ENCODE measurements at places on chromosomes 7 and 10. TPM values are rescaled to one million over a fixed set of nuclear protein-coding genes. Genes with fewer than 3 reads are reported as not detected.

DNA sequence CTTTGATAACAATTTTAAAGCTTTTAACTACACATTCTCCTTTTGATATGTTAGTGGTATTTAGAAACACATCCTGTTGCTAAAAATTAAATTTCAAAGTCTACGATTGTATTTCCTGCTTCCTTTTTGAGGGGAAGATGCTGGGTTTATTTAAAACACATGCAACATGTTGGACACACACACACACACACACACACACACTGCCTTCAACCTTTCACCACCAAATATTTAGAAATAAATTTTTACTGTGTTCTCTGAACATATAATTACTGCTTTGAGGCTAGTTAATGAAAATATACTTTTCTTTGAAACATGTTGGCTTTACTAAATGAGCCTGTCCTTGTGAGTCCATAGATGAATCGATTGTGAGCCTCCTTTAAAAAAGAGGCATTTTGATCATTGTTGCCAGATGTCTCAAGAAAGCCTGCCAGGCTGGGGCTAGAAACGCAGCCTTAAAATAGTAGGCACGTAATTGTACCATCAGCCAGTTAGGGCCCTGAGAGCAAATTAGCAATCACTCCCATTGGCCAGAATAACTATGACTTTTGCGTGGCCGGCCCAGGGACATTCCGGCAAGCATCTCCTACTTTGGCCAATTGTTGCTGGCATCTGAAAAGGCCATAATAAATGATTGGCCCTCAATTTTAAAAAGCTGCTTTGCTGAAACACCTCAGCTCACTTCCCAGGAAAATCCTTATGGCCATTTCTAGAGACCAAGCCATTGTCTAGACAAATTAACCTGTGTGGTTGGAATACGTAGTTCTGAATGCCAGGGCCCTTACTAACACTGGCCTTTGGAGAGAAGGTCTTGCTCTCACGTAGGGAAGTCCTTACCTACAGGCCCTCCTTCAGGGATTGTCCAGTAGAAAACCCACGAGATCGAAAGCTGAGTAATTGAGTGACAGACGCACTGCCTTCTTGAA is 9.9 kb upstream of the TEX36 start:
- DNase-seq, result no peak

GRCh38 chr7:111026343-111026742 is 64.6 kb upstream of the LRRN3 start:
- no peak for DNase-seq

SPDYE1 gene
- total RNA-seq, result not detected

DNA sequence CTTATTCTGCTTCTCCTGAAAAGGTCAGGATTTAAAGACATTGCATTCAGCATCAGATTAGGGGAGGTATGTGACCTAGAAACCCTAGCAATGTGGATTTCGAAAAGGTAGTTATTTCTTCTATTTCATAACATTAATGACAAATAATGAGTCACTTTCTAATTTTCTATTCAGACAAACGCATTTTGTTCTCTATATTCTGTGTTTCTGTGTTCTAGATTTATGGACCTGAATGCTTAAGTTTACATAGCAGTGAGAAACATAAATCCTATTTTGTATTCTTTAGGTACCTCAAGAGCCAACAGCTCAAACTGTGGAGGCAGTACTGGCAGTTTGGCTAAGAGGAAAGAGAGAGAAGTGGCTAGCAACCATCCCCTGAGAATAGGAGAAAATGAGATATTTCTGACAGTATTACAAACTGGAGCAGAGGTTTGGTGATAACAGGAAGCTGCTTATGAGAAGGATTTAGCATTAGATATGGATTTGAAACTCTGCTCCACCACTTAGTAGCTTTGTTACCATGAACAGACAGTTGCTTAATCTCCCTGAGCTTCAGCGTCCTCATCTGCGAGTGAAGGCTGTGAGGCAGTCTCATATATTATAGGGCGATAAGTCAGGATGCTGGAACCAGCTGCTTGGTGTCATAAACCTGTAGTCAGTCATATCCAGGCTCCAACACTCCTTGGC is 28.2 kb downstream of the CDK14 start:
- DNase-seq, result no peak

PROSER2 gene
- total RNA-seq, result 1.5 TPM

ACTA2 gene
- 773 TPM for total RNA-seq

DNA sequence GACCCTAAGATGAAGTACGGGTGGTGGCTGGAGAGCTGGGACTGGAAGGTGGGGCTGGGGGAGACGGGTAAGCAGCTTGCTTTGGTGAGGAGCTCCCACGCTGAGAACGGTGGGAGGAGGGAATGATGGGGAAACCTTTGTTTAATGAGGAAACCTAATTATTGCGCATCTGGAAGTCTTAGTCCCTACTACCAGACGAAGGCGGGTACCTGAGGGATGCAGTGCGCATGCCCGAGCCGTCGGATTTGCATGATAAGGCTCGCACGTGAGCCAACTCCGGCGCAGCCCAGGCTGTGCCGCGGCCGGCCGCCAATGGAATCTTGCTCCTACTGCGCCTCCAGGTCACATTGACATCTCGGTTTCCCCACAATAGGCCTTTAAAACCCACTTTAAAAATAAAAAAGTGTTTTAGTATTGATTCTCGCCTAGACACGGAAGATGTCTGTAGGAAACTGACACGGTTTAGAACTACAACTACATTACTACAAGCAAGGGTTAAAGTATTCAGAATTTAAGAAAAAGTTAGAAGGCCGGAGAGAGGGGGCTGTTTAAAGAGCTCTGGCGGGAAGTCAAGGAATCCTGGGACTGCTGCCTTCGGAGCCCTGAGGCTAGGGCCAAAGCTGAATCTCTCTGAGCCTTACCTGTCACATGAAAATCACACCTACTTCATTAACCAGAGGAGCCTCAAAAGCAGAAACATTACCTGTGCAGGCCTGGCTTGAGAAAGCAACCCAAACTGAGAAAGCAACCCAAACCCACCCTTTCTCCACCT is 12.1 kb upstream of the DLX6 start:
- DNase-seq, result no peak

DNA sequence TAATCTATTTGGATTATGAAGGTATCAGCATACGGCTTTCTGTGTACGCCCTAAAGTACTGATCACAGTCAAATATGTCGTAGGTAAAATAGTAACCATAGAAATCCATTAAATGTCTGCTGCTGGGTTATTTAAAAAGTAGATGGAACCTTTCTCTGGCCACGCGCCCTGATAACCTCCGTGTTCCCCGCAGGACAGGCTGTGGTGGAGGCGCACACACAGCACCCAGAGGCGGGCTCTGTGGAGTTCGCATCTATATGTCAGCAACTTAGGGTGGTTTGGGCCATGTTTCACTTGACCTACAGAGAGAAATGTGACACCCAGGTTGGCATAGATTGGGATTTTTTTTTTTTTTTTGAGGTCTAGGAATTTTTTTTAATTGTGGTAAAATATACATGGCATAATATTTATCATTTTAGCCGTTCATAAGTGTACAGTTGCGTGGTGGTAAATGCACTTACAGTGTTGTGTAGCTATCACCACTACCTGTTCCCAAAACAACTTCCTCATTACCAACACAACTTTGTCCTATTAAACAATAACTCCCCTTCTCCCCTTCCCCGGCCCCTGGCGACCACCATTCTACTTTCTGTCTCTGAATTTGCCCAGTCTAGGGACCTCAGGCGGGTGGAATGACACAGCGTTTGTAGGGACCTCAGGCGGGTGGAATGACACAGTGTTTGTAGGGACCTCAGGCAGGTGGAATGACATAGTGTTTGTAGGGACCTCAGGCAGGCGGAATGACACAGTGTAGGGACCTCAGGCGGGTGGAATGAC is 15.4 kb downstream of the PPP2R2D start:
- no peak for DNase-seq

- DNase-seq, result no peak
These were observed 627 bp upstream of the SSMEM1 start for GRCh38 chr7:130207033-130207432.

NRAP gene
- total RNA-seq, result 266 TPM

- no peak for DNase-seq
These were observed 969.9 kb downstream of the KCNMA1 start for GRCh38 chr10:76667408-76668370.

DNA sequence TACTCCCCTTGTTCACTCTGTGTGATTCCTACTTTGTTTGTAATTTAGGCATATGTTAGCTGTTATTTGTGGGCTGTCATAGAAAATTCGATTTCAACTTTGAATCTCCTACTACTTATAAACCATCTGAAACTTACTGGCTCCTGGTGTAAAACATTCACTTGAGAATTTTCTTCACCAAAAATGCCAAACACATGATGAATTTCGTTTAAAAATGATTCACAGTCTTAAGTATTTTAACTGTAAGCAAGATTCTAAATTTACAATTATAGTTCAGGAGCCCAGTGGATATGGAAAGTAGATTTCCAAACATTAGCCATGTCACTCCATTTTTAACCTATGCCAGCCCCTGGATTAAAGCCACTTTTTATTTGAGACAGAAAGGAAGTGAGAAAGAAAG is 3.1 kb downstream of the CPED1 start:
- DNase-seq, result no peak

- DNase-seq, result no peak
These were observed 3.9 kb downstream of the HIP1 start for GRCh38 chr7:75734586-75735458.

GRCh38 chr7:116802144-116802745 is 60.1 kb upstream of the CAPZA2 start:
- DNase-seq, result no peak

DNA sequence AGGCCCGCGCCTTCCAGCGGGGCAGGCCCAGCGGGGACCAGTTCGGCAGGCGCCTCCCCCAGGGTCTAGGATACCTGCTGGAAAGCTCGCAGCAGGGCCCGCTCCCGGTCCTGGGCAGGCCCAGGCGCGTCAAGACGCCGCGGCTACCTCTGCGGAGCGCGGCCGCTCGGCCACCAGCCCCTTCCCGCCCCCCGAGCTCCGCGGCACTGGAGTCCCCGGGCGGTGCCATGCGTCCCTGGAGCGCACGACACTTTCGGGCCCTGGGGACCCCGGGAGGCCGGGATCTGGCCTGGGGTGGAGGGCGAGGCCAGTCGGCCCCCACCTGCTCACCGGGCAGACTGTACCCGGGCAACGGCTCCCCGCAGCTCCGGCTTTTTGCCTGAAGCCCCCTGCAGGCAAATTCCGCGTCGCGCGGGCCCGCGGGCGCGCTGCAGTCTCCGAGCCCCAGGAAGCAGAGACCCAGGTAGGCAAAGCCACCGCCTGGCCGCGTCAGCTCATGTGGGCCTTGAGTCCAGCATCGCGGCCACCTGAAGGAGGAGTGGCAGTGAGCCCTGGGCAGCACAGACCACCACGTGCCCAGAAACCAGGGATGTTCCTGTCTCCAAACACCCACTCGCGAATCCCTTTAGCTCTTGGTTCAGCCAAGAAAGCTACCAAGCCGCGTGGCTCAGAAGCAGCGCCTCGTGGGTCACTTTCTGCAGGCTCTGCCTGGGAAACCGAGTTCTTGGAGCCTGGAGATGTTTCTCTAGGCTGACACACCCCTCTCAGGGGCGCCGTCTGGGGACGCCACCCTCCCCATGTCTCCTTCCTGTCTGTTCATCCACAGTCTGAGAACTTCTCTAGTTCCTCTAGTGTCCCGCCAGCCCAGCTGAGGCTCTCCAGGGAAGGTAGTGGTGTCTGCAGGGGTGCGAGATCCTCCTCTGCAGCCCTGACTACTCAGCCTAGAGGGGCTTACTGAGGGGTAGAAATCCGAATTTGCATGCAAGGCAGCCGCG is 46.1 kb upstream of the APBB1IP start:
- peak; percentile 58 for DNase-seq

DNA sequence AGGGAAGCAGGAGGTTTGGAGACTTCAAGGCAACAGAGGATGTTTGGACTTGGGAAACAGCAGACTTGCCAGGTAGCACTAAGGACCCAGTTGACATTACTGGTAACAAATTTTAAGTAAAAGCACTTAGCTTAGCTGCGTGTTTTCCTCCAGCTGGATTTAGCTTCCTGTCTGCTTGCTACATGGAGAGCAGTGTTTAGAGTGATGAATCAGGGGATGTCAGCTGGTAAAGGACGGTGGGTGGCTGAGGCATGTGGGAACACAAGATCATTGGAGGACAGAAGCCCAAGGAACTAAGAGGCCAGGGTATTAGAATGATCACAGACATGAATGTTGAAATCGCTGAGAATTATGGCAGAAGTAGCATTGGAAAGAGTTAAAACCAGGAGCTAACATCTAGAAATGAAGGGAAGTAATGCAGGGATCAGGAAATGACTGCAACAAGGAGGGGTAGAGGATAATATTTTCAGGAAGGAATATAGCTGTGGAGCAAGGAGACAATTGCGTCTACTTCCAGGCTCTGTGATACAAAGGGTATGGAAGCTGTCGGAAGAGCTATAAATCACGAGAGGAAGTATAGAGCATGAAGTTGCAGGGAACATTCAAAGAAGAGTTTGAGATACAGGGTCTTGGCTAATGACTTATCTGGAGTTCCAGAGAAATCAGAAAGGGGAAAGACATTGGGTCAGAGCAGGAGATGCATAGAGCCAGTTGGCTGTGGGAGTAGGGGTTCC is 34.4 kb downstream of the CALD1 start:
- DNase-seq, result no peak

SLC18A3 gene
- total RNA-seq, result not detected

DNA sequence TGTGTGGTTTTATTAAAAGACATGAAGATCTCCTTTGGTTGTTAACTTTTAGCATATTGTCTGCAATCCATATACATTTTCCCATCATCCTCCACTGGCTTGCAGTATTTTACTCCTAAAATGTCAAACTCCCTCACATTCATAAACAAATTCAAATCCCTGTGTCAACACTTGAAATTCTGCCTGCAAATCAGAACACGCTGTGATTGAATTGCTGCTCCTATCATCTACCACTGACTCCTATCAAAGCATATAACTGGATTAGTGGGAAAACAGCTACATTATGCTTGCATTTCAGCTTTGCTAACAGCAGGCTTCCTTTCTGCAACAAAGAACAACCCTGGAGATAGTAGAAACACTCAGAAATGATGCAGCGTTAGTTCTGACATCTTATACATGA is 281.8 kb upstream of the HGF start:
- DNase-seq, result no peak

SFTPD gene
- total RNA-seq, result 0.36 TPM

ZNF37A gene
- total RNA-seq, result 11.1 TPM

- DNase-seq, result no peak
These were observed 19.7 kb downstream of the DNAJC12 start for GRCh38 chr10:67818323-67818722.

- DNase-seq, result no peak
These were observed 62.4 kb downstream of the SLC35B4 start for GRCh38 chr7:134254311-134254710.

DNA sequence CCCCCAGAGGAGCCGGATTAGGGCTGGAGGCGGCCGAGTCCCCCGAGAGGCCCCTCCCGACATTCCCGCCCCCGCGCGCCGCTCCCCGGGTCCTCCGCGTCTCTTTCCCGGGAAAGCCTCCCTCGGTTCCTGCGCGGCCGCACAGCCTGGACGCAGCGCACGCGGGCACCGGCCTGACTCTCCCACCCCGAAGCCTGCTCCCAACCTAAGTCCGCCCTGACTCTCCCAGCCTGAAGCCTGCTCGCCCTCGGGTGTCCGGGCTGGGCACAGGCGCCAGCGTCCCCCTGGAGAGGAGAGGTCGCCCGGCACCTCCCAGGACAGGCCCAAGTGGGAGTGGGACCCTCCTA is 441 bp upstream of the VENTX start:
- DNase-seq, result no peak

OPN1SW gene
- not detected for total RNA-seq

Data from right cardiac atrium (tissue), 5 donors.